ENCODE measurements at places on chromosomes 2 and 18.

DNA sequence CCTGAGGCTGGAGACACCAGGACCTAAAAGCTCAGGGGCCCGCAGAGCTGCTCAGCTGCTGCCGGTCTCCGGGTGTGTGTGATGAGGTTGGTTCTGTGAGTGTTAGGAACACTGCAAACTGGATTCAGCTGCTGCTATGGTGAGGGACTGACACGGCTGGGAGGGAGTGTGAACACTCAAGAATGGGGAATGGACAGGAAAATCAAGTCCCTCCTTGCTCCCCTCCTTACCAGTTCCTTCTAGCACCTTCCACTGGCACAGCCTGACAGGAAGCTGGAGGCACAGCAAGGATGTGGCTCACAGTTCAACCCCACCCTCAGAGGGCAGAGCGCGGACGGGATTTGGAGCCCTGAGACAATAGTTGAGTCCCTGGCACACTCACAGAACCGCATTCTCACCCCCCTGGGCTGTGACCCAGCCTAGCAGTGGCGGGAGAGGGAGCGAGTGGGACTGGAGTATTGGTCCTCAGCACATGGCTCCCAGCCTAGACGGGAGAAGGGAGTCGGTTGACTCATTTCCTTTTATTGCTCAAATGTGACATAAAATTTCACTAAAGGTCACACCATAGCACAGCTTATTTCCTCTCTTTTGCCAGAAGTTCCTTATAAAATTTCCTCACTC, 42.5 kb downstream of the LRRC30 start:
- no peak for DNase-seq

- DNase-seq, result no peak
Measured at GRCh38 chr2:99159594-99159993, 4.8 kb downstream of the LIPT1 start.

GRCh38 chr2:134233728-134234136, 20.1 kb upstream of the MGAT5 start:
- no peak for DNase-seq

GRCh38 chr18:57898506-57899124, 95.5 kb upstream of the ATP8B1 start:
- DNase-seq, result no peak

DNA sequence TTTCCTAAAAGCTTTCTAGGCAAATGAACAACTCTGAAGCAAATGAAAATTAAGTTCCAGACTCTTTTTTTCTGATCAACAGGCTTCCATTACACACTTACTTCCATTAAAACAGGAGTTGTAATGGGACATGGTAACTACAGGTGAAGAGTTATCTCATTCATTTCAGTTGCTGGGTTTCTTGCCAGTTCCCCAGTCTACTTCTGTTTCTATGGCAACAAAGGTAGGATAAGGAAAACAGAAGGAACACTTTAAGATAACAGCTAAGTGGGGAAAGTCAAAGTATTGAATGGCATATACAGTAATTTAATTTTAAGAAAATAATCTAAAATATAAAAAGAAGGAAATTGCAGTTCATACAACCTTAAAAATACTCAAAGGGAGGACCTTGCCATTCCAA, 25.1 kb downstream of the BAZ2B start:
- no peak for DNase-seq

DNA sequence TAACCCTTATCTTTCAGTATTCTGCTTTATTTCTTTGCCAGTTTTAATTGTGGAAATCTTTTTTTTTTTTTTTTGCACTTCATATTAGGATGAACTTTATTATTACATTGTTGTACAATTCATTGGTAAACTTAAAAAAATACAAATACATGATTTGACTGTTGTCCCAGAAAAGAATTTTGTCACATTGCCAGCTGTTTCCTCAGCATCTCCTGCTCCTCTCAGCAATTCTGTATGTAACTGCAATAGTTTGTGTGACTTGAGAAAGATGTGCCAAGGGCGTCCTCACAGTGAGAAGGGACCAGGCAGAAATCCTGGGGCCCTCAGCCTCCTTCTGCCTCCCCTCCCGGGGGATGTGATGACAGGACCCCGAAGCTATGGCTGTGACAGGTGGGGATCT, 254.4 kb downstream of the NBAS start:
- DNase-seq, result no peak

DNA sequence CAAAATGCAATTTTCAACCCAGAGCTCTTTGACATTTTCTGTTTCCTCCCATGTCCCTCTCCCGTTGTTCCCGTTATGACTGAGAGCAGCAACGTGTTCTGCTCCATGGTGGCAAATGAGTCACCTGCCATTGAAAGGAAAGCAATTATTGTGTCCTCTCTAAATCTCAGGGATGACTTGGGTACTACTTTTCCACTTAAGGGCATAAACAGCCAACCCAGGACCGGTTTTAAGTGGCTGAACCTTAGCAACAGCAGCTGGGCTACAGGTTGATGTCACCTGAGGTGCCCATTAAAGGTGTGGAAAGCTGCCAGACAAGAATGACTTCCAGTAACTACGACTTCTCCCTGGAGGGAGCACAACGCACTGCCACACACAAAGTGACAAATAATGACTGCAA, 236.8 kb downstream of the NCKAP5 start:
- no peak for DNase-seq

DNA sequence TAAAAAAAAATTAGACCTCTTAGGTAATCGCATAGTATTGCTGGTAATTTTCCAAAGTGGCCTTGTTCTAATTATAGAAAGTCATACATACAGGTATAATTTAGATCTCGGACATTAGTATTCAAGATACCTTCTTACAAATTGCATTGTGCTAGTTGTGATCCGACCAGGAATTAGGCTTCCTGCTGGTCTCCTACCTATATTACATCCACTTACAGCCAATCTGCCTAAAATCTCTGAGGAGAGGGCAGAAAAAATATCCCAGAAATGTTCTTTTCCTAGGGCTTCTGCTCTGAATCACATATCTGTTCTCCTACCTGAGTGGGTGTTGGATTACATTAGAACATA, 314.7 kb upstream of the GULP1 start:
- DNase-seq, result no peak

DNA sequence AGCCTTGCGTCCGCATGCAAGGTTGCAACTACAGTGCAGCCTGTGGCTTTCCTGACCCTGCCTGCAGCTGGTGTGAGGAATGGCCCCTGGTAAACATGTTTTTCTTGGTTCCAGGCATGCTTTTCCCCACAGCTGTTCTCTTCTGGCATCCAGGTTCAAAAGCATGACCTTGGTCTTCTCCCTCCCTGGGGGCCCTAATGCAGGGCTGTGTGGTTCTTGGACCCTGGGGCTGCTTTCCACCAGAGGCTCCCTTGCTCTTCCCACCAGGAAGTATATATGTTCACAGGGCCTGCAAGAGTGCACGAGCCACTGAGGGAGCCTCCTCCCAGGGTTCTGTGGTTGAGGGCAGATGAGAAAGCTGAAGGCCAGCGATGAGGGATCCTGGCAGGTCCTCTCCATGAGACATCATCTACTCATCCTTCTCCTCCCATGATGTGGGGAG, 125.9 kb downstream of the BCL2L11 start:
- no peak for DNase-seq

GRCh38 chr2:33375054-33375453, 101.4 kb upstream of the RASGRP3 start:
- DNase-seq, result no peak

DNA sequence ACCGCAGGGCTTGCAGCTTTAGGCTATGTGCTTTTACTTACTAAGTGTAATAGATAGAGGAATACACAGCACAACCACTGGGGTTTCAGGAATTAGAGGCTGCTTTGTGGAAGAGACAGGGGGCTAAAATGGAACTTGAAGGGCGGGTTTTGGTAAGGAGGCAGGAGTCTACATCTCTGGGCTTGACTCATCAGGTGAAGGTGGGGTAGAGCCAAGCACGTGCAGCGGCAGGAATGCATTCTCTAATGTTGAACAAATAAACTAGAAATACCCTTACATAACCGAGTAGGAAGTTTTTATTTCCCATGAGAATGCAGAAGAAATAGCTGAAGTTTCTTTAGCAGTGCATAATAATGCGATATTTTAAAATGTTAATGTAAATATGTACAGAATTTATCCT, 673.8 kb upstream of the SALL3 start:
- DNase-seq, result no peak

- peak; percentile 24 for DNase-seq
Measured at GRCh38 chr18:46518438-46518837, 138.6 kb downstream of the LOXHD1 start.

- DNase-seq, result no peak
Measured at GRCh38 chr2:42765686-42766085, 1.8 kb upstream of the OXER1 start.

- DNase-seq, result no peak
Measured at GRCh38 chr2:107430006-107430405, 396.7 kb upstream of the RGPD4 start.

- no peak for DNase-seq
Measured at GRCh38 chr2:232652505-232652851, 19.1 kb downstream of the EFHD1 start.

- no peak for DNase-seq
Measured at GRCh38 chr2:126665483-126665882, 9.5 kb downstream of the GYPC start.

DNA sequence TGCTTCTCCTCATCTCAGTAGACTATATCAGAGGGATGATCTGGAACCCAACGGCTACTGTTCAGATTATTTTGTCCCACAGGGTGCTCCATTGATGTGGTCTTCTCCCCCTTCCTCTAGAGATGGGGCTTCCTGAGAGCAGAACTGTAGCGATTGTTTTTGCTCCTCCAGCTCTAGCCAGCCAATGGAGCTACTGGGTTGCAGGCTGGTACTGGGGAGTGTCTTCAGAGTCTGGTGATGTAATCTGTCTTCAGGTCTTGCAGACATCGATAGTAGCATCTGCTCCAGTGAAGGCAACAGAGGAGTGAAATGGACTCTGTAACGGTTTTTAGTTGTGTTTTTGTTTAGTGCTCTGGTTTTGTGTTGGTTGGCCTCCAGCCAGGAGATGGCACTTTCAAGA, 621.9 kb downstream of the RNF144A start:
- no peak for DNase-seq

GRCh38 chr2:58649756-58650155, 408.6 kb upstream of the FANCL start:
- no peak for DNase-seq

DNA sequence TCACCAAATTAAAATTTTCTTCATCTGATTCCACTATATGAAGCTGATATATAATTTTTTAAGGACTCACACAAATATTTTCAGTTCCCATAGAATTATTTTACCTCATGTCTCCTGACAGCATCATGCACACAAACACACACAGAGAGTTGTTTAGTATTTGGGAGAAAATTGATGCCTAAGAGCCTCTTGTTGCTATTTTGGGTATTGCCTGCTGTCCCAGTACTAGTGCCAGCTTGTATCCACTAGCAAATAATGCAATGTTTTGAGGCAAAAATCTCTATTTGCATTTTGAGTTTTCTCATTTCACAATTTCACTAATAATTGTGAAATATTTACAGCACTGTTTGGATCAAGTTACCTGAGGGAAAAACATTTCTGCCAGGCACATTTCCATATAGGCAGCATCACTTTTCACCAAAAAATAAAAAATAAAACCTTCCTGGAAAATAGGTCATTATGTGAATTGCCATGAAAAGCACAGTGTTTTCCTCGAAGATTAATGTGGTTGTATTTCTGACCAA, 328.2 kb downstream of the KCNJ3 start:
- no peak for DNase-seq
